ENCODE measurements at places on chromosomes 3 and 15. TPM values are rescaled to one million over a fixed set of nuclear protein-coding genes. Genes with fewer than 3 reads are reported as not detected.

Gene IL16
- not detected for total RNA-seq

Gene PSMA4
- total RNA-seq = 406 TPM

Gene CCR8
- total RNA-seq = not detected

Gene SHISA5
- total RNA-seq = 117 TPM

Gene ANKUB1
- total RNA-seq = not detected

Gene GOLGA6L1
- total RNA-seq = not detected

Gene TMEM266
- total RNA-seq = 0.25 TPM

Gene TERC
- not detected for total RNA-seq

Gene UPK1B
- 14.3 TPM for total RNA-seq

All from A549 treated with Hydrocortisone at 1 μM for 4 hours (cell line).